Stimulated activated CD4-positive, alpha-beta T cell treated with anti-CD3 and anti-CD28 coated beads, Interleukin-2, amount 100 ng/mL, for 24 hours (primary cell): ENCODE measurements at places on chromosomes 3 and 15.

DNA sequence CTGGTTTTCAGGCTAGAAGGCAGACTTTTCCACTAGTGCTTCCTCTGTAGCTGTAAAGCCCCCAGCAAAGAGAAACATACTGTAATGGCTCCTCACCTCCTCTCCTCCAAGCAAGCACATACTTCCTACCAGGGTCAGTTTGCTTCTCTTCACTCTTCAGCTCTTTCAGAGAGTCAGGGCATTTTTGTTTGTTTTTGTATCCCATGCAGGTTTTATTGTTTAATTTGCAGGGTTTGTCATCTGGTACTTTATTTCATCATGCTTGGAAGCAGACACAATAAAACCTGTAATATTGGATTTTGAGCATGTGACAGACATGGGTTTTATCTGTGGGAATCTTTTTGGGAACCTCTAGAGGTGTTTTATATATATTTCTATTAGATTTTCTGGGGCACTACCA lies 753.3 kb upstream of the ROBO1 start:
- DNase-seq, result no peak

DNA sequence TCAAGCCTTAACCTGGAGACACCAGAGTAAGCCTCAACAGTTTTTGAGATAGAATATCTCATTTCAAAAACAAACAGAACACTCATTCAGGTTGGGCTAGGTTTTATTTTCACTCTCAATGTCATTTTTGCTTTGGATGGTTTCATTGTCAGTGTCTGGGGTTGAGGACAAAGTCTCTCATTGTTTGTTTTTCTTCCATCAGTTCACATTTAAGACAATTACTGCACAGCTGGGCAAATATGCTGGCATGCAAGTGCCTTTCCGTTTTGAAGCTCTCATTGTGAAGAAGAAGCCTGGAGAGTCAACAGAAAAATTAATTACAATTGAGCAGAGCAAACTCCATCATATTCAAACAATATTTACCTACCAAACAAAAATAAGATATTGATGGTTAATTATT lies 1050.0 kb downstream of the TBL1XR1 start:
- no peak for DNase-seq

- DNase-seq, result no peak
Measured at GRCh38 chr3:115834068-115834467, 210.8 kb downstream of the GAP43 start.

GRCh38 chr15:87930457-87930856 lies 326.1 kb downstream of the NTRK3 start:
- DNase-seq, result no peak

DNA sequence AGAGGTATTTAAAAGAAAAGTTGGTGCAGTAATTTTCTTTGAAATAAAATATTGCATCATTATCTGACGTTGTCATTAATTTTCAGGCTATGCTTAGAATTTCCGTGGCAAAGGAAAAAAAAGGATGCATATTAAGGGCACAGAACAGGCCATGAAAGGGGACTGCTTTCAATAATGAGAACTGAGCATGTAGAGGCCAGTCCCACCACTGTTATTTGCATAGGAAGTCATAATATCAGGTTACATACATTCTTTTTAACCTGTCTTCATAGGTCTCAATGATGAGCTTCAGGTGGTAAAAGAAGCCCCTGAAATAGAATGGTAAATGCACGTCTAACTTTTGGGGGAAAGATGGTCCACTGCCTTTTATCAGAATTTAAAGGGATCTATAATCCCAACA lies 272.1 kb upstream of the ALCAM start:
- no peak for DNase-seq
